ENCODE measurements at places on chromosomes 5 and 9.

DNA sequence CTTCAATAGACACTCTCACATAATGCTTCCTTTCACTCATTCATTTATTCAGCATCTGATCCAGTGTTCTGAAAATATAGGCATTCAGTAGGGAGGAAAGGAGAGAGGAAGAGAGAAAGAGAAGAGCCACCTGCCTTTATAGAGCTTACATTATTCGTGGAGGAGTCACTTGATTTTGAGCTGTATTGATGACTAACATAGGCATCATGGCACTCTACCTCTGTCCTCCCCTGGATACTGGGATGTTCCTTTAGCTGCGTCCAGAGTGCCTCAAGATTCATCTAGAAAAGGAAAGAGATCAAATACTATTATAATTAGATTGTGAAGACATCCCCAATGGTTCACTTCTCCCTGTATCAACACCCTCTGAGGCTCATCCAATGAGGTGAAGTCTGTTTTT, 345.1 kb downstream of the SPATA31D1 start:
- H3K27me3 ChIP-seq, result no peaks in the 10 kb centered on the region
- H3K36me3 ChIP-seq, result no peaks in the 10 kb centered on the region
- no peak overlapping the region for H3K4me3 ChIP-seq
- H3K4me1 ChIP-seq, result no peaks in the 10 kb centered on the region
- no peak overlapping the region for H3K27ac ChIP-seq

DNA sequence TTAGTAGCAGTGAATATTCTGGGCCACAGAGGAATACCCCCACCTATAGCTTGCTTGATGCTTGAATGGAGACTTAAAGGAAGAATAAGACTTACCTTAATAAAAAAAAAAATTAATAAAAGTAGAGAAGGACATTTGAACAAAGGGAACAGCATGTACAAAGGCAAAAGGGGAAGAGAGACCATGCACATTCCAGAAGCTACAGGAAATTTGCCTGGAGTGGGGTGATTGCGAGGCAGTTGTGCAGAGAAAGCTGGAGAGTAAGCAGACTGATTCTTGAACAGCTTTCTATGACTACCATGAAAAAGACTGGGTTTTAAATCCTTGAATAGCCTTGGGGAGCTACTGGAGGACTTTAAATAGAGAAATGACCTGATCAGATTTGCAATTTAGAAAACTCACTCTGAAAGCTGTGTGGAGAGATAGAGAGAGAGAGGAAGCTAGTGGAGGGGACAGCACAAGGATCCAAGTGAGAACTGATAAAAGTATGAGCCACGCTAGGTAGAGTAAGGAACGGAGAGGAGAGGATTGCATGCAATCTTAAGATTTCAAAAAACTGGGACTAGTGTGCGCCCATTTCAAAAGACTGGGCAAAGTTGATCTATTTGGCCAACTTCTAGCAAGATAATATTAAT, 12.5 kb upstream of the SSBP2 start:
- no peak overlapping the region for H3K4me3 ChIP-seq
- no peaks in the 10 kb centered on the region for H3K36me3 ChIP-seq
- DNase-seq, result no peak
- H3K4me1 ChIP-seq, result no peaks in the 10 kb centered on the region

GRCh38 chr9:92482805-92483204, 499 bp upstream of the ASPN start:
- H3K36me3 ChIP-seq, result no peaks in the 10 kb centered on the region
- no peaks in the 10 kb centered on the region for H3K27me3 ChIP-seq
- no peak for DNase-seq

GRCh38 chr9:137286975-137287383, 9.5 kb downstream of the TOR4A start:
- no peaks in the 10 kb centered on the region for H3K36me3 ChIP-seq
- peak; percentile 78 for DNase-seq
- H3K27me3 ChIP-seq, result no peaks in the 10 kb centered on the region
- no peaks in the 10 kb centered on the region for H3K4me1 ChIP-seq
- H3K27ac ChIP-seq, result no peak overlapping the region

Measured in colonic mucosa (tissue), 4 donors.